NCI-H187 (cell line): ENCODE measurements at places on chromosomes 11 and 22.

- no peak for DNase-seq
Observed at GRCh38 chr11:5564259-5565019, 16.1 kb upstream of the OR52H1 start.

DNA sequence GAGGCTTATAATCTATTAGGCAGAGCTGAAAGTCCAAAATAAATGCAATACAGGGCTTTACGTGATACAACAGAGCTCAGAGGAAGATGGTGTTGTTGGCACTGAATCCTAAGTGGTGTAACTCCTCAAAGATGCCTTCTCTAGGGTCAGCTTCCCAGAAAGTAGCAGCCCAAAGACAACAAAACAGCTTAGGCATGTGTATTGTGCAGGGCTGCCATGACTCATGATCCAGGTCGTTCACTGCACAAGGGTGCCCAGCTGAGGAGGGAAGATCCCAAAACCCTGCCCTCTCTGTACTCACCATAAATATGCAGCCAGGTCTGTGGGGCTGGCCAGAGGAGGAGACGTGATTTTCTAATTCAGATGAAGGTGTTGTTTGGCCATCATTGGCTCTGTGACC, 59.4 kb upstream of the NNMT start:
- DNase-seq: no peak

GRCh38 chr22:30390974-30391691, 3.9 kb upstream of the RNF215 start:
- no peak for DNase-seq

GRCh38 chr11:44464741-44465140, 100.7 kb upstream of the CD82 start:
- no peak for DNase-seq

GRCh38 chr22:32446321-32446720, 17.9 kb downstream of the BPIFC start:
- DNase-seq: no peak

- no peak for DNase-seq
Observed at GRCh38 chr11:110860461-110860860, 148.2 kb upstream of the ARHGAP20 start.

DNA sequence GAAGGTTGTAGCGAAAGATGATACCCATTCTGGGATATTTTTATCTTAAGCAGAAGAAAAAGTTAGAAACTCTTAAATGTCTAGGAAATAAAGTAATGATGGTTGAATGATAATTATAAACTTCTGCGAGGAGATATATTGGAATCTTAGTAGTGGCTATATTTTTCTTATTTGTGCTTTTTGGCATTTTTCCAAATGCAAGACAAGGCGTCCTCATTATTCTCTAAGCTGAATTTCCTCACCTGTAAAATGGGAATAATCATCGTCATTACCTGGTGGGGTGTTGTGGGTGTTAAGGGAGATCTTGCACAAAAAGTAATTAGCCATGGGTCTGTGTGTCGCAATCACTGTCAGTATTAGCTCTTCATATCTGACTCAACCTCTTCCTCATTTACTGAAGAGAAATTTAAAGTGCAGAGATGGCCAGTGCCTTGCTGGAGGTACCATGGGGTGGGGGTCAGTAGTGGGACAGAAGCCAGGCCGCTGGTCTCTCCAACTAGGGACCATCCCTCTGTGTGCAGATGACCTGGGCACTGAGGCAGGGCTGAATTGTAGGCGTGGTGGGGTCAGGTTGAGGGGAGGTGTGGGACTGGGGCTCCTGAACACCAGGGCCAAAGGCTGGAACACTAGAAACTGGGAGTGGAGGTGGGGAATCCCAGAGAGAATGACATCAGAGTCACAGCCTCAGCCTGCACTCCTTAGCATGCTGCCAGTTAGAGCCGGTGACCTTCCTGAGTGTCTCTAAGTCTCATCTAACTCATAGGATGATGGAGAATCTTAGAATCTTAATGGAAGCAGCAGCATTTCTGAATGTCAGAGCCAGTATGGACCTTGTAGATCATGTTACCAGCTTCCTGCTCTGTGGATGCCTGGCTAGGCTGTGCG, 4.1 kb downstream of the PITPNM1 start:
- no peak for DNase-seq

DNA sequence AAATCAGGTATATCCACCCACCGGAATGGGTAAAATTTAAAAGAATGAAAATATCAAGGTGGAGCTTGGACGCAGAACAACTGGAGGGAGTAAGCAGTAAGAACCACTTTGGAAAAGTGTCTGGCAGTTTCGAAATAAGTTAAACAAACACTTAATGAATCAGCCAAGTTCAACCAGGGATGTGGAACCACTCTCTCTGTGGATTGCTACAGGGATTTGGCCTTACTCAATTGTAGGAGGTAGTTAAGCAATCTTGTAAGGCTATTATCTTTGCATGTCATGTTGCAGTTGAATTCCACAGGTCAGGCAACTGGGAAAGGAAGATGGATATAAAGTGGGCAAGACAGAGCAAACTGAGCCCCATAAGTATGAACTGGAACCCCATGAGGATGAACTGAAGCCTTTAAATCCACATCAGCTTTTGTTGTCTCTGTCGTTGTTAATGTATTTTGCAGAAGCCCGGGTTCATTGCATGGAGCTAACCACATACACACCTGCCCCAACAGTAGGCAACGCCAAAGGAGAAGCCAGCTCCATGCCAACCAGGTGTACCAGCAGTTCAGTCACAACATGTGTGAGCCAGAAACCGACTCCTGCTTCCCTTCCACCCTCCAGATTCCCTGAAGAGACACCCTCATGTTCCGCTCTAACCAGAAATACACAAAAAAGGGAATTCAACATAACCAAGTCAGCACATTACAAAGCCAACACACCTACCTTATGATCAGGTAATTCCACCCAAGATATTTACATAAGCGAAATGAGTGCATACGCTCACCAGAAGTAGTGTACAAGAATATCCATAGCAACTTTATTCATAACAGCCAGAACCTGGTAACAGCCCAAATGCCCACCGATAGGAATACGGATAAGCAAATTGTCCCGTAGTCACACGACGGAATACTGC, 8.0 kb upstream of the SLC43A3 start:
- no peak for DNase-seq

GRCh38 chr22:24744638-24745037, 29.9 kb downstream of the PIWIL3 start:
- DNase-seq: no peak

DNA sequence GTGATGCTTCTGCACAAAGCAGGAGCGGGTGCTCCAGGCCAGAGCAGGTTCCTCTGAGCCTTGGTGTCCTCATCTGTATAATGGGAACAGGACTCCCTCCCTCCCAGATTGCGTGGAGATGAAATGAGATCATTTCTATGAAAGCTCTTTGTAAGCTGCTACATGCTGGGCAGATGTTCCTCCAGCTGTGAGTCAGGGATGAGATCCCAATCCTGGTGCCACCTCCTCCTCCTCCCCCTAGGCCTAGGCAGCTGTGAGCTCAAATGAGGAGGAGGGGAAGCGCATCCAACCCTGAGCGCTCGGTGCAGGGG, 7.0 kb upstream of the CABP2 start:
- no peak for DNase-seq

DNA sequence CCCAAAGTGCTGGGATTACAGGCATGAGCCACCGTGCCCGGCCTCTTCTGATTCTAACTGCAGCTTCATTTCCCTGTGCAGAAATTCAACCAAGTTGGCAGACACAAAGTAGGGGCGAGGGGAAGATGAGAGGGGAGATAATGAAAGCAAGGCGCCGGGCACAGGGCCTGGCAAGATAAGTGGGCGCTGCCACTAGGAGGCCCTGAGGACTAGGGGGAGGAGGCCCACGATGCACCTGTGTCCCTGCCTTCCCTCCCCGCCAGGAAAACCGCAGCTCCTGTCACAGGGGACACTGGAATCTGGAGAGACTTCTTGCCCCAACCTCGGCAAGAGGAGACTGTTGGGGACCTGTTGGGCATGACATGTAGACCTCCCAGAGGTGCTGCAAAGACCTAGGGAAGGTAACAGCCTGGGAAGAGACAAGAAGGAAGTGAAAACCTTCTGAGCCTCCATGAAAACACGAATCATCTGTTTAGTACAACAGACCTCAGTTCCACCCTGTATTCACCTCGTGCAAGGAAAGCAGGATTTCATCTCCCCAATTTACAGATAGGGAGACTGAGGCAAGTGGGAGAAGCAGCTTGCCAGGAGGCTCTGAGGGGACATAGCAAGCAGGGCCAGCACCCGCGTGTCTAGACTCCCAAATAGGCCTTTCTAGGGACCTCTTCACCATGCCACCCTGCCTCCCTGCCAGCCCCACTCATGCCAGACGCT, 3.1 kb upstream of the LGALS1 start:
- DNase-seq: no peak

DNA sequence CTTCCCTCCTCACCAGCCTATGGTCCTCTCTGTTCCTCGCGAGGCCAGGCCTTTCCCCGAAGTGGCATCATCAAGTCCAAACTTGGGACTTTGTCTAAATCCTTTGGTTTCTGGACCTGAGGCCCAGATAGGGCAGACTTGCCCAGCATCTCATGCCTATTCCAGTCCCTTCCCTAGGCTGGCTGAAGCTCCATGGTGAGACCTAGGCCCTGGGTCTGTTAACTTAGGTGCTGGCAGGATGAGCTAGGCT, 11.5 kb downstream of the RELA start:
- no peak for DNase-seq

- DNase-seq: peak; percentile 35
Observed at GRCh38 chr22:23281406-23282088, 101.2 kb downstream of the BCR start.

DNA sequence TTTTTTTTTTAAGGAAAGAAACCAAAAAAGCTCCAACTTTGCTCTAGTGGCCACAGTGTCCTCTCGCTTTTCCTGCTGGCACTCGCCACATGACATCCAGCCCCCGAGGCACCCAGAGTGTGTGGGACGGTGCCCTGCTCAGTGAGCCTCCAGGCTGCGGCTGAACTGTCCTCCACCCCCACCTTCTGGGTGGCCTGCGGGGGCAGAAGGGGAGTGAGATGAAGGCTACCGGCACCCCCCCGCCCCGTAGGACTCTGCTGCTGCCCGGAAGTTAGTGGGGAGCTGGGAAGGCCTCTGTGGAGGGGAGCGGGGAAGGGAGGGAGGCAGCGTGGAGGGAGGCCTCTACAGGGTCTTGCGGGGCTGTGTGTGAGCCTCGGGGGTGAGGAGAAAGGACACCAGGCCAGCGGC, 264.4 kb downstream of the CTTN start:
- no peak for DNase-seq

- no peak for DNase-seq
Observed at GRCh38 chr11:101115671-101116160, 13.9 kb downstream of the PGR start.

- DNase-seq: no peak
Observed at GRCh38 chr11:10731064-10731680, 19.9 kb upstream of the CTR9 start.

DNA sequence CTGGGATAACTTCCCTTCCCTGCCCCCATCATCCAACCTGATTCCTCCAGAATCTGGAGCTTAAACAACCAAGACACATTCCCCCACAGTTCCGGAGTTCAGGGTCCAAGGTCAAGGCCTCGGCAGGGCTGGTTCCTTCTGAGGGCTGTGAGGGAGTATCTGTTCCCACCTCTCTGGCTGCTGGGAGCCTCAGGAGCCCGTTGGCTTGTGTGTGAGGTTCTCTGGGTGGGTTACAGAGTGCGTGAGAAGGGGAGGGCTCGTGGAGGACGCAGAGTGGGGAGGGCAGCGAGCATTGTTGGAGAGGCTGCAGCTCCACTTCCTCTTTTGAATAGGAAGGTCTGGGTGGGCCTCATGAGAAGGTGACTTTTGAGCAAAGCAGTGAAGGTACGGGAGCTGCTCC, 8.5 kb downstream of the SERHL2 start:
- DNase-seq: no peak

DNA sequence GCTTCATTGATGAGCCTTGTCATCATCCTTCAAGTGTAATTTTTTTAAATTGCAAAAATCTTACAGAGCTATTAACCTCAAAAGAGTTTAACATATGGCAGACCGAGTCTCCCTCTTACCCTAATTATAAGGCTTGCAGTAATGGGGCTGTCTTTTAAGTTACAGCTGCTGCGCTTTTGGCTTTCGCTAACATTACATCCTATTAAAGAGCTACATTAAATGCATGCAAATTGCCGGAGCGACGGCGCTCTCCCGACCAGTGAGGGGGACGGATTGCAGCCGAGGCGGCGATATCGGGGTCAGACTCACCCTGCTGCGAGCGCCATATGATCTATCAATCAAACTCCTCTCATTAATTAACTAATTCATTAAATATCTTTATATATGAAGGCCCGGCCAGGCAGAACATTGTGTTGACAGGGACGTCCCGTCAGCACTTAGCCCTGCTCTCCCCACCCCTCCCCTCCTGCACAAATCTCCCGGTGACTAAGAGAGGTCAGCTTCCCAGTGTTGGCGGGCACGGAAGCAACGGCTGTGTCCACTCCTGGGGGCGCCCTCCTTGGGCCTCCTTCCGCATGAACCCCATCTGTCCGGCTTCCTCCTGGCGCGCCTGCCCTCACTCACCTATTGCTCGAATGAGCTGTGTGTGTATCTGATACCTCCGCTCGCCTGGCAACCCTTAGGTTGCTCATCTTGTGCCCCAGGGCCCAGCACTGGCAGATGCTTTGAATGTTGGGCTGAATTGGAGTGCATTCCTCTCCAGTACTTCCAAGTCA, 156.0 kb upstream of the CADM1 start:
- no peak for DNase-seq

DNA sequence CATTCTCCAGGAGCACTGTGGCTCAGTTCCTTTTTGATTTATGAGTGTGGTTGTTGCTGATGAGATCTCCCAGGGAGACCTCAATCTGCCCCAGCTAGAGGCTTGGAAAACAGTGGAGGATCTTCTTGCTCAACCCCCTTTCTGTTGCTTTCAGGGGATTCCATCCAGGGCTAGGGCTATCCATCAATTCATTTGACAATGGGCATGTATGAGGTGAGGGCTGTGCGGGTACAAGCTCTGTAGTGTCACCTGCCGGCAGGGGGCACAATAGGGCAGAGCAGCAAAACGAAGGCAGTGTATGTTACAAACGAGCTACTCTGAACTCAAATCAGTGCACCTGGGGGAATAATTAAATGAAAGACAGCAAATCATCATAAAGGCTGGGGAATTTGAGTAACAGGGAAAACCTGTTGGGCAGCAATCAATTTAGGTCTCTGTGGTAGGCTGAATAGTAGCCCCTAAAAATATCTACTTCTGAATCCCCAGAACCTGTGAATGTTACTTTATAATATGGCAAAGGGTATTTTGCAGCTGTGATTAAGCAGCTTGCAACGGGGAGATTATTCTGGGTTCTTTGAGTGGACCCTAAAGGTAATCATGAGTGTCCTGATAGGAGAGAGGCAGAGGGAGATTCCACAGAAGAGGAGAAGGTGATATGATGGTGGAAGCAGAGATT, 170.3 kb upstream of the ZBED5 start:
- DNase-seq: peak; percentile 84

GRCh38 chr11:79219186-79220045, 221.4 kb downstream of the TENM4 start:
- no peak for DNase-seq

DNA sequence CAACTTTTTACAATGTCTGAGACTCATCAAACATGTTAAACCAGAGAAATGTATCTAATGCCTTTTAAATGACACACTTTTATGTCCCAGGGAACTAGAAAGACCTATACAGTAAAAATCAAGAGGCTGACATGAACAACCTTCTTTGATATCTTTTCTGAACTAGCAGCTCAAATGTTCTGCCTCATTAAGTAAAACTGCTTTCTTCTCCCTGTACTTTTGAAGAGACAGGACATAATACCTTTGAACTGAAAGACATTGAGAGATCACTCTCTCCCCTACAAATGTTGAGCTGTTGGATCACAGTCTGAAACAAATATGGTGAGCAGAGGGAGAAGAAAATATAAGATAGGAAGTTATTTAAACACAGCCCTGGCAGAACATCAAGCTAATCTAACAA, 123.0 kb downstream of the FAM181B start:
- no peak for DNase-seq

- no peak for DNase-seq
Observed at GRCh38 chr11:59174664-59175033, 2.7 kb downstream of the DTX4 start.
